ENCODE measurements at places on chromosomes 2 and 18.
A peak's percentile ranks its signal among the peaks of the same experiment; 100 is the strongest.

GRCh38 chr2:213316001-213316735 lies 31.9 kb downstream of the SPAG16 start:
- DNase-seq: no peak

DNA sequence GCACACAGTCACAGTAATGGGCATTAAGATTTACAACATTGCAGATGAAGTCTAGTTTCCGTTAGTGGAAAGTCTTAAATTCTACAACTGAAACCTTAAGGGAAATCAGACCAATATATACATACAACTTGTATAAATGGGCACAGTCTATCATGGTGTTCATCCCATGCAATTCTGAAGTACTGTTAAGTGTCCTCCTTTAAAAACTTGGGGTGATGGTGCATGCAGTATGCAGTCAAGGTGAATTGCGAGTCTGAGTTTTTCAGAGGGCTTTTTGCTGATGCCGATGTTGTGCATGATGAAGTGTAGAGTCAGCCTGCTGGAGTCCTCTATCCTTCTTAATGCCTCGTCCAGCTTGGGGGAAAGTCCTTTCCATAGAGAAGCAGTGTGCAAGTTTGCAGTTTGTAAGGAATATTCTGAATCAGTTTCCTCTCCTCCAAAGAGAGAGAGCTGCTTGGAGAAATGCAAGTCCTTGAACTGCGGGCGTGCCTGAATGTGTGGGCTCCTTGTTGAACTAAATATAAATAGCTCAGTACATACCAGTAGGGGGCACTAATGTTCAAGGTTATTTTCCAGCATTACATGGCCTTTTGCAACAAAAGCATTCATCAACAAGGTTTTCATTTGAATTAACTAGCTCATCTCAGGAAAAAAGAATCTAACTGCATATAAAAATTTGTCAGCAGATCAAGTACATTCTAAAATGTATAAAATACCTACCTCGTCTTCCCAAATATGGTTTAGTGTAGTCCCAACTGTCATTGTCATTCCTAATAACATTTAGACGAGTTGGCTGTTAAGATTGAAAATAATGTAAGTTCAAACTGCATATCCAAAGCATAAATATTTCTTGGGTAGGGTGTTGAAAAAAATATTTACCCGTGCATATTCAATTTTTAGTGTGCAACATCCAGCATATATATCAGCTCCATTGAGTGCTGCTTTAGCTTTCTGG lies 21.3 kb downstream of the HNRNPLL start:
- no peak for DNase-seq

- no peak for DNase-seq
These were observed 63.5 kb upstream of the RASGRP3 start for GRCh38 chr2:33412920-33413319.

DNA sequence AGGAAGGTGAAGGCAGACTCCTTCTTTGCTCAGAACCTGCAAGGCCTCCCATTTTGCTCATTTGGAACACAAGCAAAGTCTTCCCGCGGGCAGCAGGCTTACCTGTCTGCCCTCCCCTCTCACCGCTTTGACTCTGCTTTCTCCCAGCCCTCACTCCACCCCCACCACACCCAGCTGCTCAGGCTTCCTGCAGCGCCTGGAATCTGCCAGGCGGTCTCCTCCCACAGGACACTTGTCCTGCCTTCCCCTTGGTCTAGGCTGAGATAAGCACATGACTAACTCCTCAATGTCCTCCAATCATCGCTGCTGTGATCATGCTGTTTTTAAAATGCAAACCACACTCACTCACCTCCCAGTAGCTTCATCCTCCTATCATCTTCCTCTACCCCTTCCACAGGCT lies 430.0 kb downstream of the ZNF516 start:
- no peak for DNase-seq

- DNase-seq: no peak
These were observed 31.4 kb downstream of the FAM228A start for GRCh38 chr2:24206242-24206641.

- no peak for DNase-seq
These were observed 100.8 kb upstream of the CNGA3 start for GRCh38 chr2:98245491-98245890.

- no peak for DNase-seq
These were observed 88.3 kb downstream of the DSC3 start for GRCh38 chr18:30954262-30954661.

DNA sequence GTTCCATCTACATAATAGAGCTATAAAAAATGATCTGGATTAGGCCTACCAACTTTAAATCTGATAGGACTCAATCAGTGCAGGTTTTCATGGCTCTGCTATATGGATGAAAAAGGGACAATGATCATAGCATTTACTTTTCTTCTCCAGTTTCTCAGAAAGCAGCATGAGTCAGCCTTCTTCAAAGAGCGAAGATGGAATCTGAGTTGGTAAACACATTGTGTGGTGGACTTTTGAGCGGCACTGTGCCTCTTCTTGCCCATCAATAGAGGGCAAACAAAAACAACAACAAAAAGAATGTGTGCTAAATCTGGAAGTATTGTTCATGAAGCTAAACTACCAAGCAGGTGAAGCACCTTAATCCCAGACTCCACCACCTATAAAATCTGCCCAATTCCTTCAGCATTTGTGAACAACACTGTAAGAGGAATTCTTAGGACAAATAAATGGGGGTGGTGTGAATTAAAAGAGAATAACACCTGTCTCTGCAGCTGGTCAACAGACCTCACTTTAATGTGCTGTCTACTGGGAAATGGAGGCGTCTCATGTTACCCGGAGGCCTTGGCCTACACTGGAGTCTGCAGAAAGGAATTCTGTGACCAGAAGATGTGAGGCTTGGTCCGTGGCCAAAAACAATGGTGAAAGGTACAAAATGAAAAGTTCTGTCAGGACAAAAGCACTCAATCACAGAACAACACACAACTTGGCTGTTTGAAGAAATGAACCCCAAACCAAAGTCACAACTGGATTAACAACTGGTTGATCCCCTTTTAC lies 609.0 kb downstream of the IRS1 start:
- no peak for DNase-seq

- DNase-seq: no peak
These were observed 215.8 kb upstream of the ACVR2A start for GRCh38 chr2:147628971-147629421.

GRCh38 chr2:132645722-132646539 lies 24.1 kb downstream of the LYPD1 start:
- no peak for DNase-seq

- DNase-seq: peak; percentile 67
These were observed 61.7 kb downstream of the ZCCHC2 start for GRCh38 chr18:62584241-62585120.

GRCh38 chr2:176284461-176285049 lies 15.3 kb downstream of the MTX2 start:
- DNase-seq: no peak

- DNase-seq: no peak
These were observed 295.8 kb upstream of the ACVR2A start for GRCh38 chr2:147549054-147549453.

GRCh38 chr18:58788971-58789875 lies 75.5 kb upstream of the ZNF532 start:
- DNase-seq: peak; percentile 50

- no peak for DNase-seq
These were observed 137.9 kb upstream of the PARD3B start for GRCh38 chr2:204407204-204408014.

- DNase-seq: no peak
These were observed 37.2 kb upstream of the SCLY start for GRCh38 chr2:238023608-238024007.

GRCh38 chr18:79693561-79694205 lies 14.1 kb downstream of the CTDP1 start:
- no peak for DNase-seq

GRCh38 chr18:53093636-53094035 lies 753.6 kb downstream of the DCC start:
- DNase-seq: no peak

DNA sequence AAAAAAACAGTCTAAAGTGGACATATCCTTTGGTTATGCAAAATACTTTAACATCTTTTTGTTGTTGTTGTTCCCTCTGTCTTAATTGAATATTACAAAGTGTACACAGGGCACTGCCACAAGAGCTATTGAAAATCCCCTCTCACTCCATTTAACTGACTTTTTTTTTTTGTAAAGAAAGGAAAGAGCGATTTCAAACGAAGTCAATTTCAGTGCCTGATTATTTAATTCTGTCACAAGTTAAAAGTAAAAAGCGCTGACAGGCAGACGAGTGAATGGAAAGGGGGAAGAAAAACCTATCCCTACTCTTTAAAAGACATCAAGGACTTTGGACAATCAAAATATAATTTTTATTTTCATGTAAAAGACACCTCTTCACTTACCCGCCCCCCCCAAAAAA lies 1.9 kb downstream of the FIGN start:
- DNase-seq: no peak

- no peak for DNase-seq
These were observed 25.4 kb downstream of the KIF5C start for GRCh38 chr2:148900350-148900837.

- DNase-seq: no peak
These were observed 33.1 kb downstream of the SLC8A1 start for GRCh38 chr2:40418614-40419363.

DNA sequence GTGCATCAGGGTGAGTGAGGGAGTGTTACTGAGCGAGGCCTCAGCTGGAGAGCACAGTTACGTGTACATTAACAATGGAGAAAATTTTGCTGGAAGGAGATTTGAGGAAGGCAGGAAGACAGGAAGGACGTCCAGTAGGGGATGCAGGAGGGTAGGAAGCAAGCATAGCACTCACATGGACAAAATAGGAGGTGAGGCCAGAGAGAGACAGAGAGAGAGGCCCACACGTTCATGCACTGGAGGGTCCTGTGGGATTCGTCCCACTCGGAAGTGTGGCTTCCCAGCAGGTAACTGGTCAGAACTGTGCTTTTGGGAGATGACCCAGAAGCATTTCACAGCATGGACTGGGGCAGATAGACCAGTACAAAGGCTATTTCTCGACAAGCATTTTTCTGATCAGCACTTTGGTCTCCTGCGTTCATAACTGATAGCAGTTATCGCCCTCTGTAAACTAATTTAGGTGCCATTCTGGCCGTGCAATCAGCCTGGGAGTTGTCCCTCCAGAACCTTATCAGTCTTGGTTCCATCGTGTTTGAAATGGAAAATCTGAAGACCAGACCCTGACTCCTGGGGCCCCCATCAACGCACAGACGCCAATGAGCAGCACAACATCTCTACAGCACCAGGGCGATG lies 5.7 kb downstream of the LCT start:
- DNase-seq: no peak

GRCh38 chr2:30109856-30110255 lies 37.0 kb upstream of the YPEL5 start:
- DNase-seq: no peak

DNA sequence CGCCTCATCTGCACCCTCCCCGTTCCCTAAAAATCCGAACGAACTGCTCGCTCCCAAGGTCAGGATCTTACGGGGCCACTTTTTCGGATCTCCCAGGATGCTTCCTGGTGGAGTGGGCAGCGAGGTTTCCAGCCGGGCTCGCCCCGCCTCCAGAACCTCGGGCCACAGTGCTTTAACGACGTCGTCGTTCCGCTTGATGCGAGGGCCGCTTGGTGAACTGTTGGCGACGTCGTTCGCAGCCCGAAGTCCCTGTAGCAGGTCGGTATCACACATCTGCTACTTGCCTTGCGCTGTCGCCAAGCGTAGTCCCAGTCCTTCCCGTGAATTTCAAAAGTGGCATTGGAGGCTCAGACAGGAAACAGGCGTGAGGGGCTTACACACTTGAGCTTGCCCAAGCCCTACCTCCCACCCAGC lies 15.3 kb downstream of the EVX2 start:
- no peak for DNase-seq
